Smooth muscle cell of the pulmonary artery (primary cell): ENCODE measurements at places on chromosomes 7 and 10. TPM values are rescaled to one million over a fixed set of nuclear protein-coding genes. Genes with fewer than 3 reads are reported as not detected.

MACROH2A2 gene
- 4.6 and 5.7 TPM in 2 replicates for total RNA-seq

CLEC5A gene
- total RNA-seq, result not detected in 2 replicates

ENTPD1 gene
- 0.92 and 2.7 TPM in 2 replicates for total RNA-seq

LAMB1 gene
- 749 and 814 TPM in 2 replicates for total RNA-seq

SPDYE9 gene
- total RNA-seq, result not detected in 2 replicates

MOGAT3 gene
- total RNA-seq, result not detected in 2 replicates

TFAM gene
- 13.0 and 18.7 TPM in 2 replicates for total RNA-seq

FAM25G gene
- not detected in 2 replicates for total RNA-seq

PNLIPRP1 gene
- not detected in 2 replicates for total RNA-seq

TFR2 gene
- total RNA-seq, result 1.9 and 2.2 TPM in 2 replicates
